ENCODE measurements at places on chromosomes 11 and 22.

DNA sequence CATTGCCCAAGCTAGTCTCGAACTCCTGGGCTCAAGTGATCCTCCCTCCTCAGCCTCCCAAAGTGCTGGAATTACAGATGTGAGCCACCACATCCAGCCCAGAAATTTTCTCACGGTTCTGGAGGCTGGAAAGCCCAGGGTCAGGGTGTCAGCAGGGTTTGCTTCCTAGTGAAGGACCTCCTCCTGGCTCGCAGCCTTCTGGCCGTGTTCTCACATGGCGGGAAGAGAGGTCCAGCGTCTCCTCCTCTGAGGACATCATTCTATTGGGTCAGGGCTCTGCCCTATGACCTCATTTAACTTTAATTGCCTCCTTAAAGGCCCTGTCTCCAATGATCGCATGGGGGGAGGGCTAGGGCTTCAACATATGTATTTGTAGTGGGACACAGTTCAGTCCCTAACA lies 38.1 kb downstream of the SDHAF2 start:
- no peak for DNase-seq

DNA sequence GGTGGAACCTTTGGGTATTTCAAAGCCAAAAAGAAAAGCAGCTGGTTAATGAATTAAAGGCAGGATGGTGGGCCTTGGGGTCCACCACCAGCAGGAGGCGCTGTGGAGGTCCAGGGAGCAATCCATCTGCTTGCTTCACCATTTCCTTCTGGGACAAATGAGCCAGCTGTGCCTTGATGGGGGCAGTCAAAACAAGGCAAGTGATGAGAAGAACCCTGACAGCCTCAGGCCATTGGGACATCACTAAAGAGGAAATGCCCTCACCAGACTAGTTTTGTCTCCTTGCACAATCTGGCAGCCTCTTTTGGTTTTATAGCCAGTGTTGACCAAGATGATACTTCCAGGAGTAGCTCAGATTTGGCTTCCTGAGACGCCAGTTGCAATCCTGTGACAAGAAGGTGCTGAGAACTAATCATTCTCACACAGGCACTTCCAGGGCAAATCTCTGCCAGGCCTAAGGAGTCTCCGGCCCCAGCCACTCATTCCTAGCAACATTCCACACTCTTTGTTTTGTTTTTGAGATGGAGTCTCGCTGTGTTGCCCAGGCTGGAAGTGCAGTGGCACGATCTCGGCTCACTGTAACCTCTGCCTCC lies 38.2 kb upstream of the WEE1 start:
- DNase-seq: peak; percentile 38

DNA sequence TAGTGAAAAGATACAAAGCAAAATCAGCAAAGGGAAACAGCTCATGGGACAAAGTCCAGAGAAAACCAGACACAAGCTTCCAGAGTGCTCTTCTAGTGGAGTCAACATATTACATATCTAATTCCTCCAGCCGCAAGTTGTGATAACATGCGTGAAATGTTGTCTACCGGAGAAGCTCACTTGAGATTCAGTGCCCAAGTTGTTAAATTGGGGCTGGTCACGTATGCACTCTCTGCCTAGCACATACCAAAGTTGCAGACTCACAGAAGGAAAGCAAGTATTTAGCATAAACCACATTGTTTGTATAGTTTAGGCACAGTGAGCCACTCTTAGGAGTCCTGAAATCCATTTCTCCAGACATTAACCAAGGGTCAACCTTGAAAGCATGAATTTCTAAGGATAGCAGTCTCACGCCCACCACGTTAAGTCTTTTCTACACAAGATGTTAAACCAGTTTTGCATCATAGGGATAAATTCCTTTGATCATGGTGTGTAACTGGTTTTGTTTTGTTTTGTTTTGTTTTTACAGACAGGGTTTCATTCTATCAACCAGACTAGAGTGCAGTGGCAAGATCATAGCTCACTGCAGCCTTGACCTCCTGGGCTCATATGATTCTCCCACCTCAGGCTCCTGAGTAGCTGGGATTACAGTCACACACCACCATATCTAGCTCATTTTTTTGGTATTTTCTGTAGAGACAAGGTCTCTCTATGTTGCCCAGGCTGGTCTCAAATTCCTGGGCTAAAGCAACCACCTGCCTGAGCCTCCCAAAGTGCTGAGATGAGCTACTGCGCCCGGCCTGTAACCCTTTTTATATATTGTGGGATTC lies 39.5 kb upstream of the EP300 start:
- DNase-seq: no peak

DNA sequence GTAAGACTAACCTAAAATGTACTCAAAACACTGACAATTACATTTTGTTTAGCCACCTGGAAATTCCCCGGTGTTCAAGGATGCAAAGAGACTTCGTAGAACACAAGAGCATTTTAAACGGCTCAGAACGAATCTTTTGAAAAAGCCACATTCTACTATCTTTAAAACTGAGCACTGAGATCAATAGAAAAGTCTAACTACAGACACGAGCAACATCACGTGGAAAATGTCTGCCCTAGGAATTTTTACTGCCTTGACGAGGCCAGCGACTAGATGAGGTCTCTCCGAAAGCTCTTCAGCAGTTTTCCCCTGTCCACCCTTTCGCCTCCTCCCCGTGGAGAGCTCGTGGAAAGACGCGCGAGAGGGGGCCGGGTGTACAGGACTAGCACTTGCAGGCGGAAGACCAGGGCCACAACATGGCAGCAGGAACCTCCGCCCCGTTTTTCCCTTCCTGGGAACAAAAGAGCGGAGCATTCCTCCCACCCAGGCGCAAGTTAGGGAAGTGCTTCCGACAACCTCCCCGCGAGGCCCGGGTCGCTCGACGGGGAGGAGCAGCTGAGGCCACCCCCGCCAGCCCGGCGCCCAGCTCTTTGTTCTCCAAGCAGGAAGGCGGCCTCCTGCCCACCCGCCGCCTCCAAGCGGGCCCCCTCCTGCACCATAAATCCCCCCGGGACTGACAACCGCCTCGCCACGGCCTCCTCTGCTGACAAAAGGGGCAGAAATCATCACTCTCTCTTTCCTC lies 1.1 kb downstream of the EIF4G2 start:
- peak; percentile 40 for DNase-seq

DNA sequence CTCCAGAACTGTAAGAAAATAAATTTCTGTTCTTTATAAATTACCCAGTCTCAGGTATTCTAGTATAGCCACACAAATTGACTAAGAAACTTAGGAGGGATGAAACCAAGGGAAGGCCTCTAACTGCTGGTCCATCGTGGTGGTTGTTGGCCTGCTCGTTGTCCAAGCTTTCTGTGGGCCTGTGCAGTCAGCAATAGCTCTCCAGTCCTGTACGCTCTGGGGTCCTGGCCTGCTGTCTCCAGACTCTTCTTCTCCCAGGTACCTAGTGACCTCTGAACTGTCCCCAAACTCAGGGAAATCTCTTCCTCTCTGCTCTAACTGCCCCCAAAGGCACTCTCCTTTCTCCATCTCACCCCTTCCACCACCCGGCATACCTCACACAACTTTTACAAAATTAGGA lies 5.7 kb upstream of the VSIG10L2 start:
- no peak for DNase-seq

DNA sequence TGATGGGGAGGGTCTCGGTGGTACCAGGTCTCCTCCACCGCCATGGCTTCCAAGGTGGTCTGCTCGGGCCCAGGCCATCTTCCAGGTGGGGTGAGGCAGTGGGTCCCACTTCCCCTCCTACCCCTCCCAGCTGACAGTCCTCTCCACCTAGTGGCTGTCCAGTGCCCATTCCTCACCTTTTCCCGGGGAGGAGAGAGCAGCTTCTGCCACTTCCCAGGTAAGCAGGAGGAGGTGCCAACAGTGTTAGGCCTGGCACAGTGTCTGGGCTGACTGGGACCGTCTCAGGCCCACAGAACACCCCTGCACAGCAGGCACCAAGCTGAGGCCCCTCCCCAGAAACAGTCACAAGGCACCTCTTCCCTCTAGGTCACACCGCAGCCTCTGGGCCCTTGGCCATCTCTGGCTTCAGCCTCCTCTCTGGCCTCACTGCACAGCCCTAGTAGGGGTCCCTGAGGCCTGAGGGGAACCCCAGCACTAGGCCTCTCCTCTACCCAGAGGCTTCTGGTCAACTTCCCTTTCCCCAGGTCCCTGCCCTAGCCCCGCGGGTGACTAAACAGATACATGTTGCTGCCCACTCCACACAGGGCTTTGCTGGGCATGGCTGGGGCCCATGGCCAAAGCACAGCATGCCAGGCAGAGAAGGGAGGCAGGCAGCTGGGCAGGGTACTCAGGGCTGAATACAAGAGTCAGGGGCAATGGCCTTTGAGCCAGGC lies 2.3 kb upstream of the ANKRD13D start:
- no peak for DNase-seq

- DNase-seq: no peak
Observed at GRCh38 chr11:83374311-83374710, 88.1 kb upstream of the CCDC90B start.

- DNase-seq: peak; percentile 58
Observed at GRCh38 chr22:24434471-24435322, 7.3 kb downstream of the ADORA2A start.

GRCh38 chr11:82176365-82176764 lies 557.3 kb downstream of the FAM181B start:
- DNase-seq: no peak

DNA sequence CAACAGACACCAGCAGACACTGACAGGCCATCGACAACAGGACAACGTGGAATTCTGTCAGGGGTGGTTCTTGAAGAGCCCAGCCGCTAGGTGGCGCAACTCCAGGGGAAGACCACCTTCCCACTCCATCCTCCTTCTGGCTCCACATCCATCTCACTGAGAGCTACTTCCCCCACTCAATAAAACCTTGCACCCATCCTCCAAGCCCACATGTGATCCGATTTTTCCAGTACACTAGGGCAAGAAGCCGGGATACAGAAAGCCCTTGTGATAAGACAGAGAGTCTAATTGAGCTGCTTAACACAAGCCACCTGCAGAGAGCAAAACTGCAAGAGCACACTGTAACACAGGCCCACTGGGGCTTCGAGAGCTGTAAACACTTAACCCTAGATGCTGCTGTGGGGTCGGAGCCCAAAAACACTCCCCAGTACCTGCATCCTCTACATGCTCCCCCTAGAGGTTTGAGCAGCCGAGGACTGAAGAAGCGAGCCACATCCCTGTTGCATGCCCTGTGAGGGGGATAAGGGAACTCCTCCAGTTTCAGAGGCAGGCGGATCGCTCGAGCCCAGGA lies 11.5 kb upstream of the RAB39A start:
- DNase-seq: no peak

DNA sequence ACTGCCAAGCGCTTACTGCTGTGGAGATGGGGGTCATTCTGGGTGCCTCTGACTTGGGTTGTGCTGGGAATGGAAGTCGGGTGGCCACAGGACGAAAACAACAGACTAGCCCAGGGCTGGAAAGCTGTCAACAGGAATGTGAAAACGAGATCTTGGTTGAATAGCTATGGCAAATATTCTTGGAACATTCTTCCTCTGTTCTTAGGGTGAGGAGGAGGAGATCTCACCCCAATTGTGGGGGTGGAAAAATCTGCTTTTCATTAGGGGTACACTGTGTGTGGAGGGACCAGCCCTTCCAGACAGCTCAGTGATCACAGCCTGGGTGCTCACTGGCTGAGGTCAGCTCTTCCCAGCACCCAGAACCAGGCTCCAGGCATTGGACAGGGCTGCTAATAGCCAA lies 52.0 kb upstream of the PRSS23 start:
- no peak for DNase-seq

DNA sequence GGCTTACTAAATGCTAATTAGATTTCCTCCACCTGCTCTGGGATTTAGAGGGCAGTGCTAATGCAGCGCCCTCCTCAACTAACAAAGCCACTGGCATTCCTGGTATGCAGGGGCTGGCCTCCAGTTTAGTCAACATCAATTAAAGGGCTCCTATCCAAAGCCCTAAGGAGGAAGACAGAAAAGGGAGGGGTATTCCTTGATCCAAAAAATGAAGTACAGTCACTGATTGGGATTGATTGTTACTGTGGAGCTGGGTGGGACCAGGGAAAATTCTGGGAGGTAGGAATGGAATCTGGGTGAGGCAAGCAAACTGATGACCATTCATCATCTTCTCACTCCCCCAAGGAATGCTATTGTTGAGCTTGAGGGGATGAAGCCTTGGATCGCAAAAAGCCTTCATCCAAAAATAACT lies 52.2 kb downstream of the GAB2 start:
- no peak for DNase-seq

- DNase-seq: no peak
Observed at GRCh38 chr11:122984186-122985011, 2.8 kb upstream of the BSX start.

GRCh38 chr22:23351321-23351720 lies 171.0 kb downstream of the BCR start:
- DNase-seq: no peak

DNA sequence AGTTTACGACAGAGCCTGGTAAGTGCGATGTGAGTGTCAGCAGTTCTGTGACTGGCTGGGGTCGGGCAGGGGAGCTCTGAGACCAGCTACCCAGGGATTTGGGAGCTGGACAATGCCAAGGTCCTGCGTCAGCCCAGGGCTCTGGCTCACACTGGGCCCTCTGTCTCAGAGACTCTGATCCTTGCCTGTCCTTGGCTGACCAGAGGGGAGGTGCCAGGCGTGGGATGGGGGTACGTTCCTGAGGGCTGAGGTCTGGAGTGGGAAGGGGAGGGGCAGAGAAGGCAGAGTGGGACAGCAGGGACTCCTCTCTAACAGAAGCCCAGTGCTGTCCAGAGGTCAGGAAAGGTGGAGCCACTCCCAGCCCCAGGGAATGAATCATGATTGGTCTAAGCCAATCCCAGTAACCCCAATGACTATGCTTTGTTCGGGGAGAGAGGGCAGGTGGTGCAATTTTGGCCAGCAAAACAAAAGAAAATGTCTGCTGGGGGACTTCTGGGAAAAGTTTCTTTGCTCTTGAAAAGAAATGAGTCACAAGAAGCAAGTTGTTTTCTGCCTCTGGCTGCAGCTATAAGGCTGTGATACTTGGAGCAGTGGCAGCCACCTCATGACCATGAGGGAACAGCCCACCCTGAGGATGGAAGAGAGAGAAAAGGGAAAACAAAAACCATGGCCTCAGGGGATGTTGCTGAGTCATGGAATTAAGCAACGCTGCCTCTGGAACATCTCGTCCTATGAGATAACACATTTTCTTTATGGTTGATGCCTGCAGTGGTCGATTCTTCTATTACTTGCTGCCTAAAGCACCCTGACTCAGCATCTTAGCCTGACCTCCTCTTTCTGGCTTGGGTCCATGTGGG lies 108.3 kb downstream of the CHST1 start:
- DNase-seq: no peak

DNA sequence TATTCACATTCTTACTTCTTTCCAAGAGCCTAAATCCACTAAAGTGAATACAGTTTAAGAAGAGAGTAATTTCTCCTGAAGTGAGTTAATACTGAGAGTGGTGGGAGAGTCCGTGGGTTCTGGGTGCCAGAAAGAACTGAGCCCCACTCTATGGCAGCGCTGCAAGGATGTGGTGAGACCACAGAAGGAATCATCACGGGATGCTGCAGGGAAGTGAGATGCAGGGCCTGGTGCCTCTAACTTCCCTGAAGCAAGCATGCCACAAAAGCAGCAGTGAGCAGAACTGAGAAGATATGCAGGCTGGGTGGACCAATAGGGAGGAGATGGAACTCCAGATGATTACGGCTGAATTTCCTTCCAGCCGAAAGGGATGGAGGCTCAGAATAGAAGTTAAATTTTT lies 5.0 kb upstream of the MMP12 start:
- DNase-seq: no peak
